ENCODE measurements at places on chromosomes 5 and 9. TPM values are rescaled to one million over a fixed set of nuclear protein-coding genes. Genes with fewer than 3 reads are reported as not detected.

DNA sequence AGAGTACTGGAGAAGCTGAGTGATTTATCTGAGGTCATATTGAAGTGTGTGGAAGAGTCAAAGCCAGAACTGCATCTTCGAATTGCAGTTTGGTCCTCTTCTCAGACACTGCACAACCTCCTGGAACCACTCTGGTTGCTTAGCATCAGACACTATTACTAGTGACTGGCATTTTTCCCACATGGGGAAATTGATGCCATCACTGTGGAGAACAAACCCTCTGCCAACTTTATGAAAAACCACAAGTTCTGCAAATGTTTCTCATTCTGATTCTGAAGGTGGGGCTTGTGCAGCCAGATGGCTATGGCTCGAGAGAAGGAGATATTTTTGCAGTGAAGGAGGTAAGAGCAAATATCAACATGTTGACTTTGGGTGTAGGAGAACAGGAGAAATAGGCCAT is 67.2 kb downstream of the KCTD16 start:
- no peak for DNase-seq

DNA sequence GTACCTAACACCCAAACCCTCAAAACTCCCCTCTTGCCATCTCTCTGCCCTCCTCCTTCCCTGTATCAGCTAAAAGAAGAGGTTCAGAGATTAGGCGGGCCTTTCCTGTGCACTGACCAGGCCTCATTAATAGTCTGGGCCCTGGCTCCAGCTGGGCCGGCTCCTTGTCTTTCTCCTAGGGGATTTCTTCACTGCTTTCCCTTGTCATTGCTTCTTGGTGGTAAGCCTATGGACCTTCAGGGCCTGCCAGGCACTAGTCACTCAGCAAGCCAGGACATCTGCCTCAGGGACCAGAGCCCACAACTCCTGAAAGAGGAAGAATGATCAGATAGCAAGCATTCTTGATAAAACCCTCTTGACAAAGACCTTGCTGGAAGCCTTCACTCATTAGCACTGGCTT is 50.9 kb downstream of the MRRF start:
- DNase-seq, result no peak

DNA sequence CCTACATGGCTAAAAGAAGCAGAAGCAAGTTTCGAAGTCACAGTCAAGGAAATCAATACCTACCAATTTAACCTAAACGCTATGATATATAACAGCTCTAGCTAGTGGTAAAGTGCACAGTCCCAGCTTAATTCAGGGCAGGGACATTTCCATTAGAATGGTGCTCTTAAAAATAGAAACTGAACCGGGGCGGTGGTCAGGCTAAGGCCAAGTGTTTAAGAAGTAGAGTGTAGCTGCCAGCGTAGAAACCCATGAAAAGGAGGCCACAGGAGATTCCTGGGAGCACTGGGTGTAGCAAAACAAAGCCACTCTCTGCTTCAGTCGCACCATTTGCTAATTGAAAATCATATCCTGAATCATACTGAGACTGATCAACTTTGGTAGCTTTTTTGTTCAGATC is 28.8 kb downstream of the PPIC start:
- DNase-seq, result no peak

- peak; percentile 23 for DNase-seq
These were observed 229.7 kb downstream of the MELK start for GRCh38 chr9:36802201-36802920.

DNA sequence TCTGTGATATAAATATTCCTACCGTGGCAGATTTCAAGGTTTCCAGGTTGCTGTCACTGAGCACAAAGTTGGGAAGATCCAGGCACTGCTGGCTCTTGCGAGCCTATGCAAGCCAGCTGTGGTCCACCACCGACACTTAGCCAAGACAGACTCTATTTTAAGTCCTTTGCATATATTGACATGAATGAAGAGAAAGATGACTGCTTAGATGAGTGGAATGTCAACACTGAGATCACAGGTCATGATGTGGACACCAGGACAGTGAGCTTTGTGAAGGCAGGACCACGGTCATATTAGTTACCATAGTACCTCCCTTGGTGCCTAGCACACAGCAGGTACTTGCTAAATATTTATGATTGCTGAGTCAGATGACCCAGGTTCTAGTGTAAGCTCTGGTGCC is 217.0 kb downstream of the PAPPA start:
- no peak for DNase-seq

- no peak for DNase-seq
These were observed 7.4 kb downstream of the LHX2 start for GRCh38 chr9:124018730-124019697.

GRCh38 chr9:98563212-98563907 is 145.4 kb downstream of the GABBR2 start:
- no peak for DNase-seq

- no peak for DNase-seq
These were observed 445.5 kb downstream of the GABRG2 start for GRCh38 chr5:162512935-162513565.

GRCh38 chr9:96136992-96137670 is 164.8 kb downstream of the HSD17B3 start:
- DNase-seq, result peak; percentile 74

- DNase-seq, result no peak
These were observed 118.7 kb downstream of the TENT4A start for GRCh38 chr5:6831678-6832671.

GRCh38 chr5:76521240-76521758 is 101.9 kb downstream of the F2RL2 start:
- DNase-seq, result no peak

DNA sequence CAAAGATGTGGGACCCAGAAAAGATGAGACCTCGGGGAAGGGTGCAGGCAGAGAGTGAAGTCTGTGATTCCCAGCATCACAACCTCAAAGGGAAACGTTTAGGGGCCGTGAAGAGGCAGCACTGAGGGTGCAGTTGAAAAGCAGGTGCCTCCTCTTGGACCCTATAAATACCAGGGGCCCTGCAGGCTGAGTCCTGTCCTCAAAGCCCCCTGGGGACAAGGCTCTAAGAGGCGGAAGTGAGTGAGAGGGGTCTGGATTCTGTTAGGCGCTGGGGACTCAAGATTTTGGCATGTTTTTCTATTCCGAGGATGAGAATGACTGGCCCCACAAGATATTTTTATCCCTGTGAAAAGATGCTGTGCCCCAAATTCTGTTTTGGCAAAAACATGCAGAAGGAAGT is 107.8 kb downstream of the THBS4 start:
- DNase-seq, result no peak

The SLC36A2 gene
- total RNA-seq, result 30.2 TPM

The SLC27A6 gene
- 57.2 TPM for total RNA-seq

The PRSS3 gene
- total RNA-seq, result not detected

The SGCD gene
- total RNA-seq, result 32.9 TPM

The IFNA2 gene
- total RNA-seq, result not detected

The LTC4S gene
- 21.7 TPM for total RNA-seq

The RANBP3L gene
- total RNA-seq, result 0.40 TPM

All from sciatic nerve (tissue), 2 donors.